Breast epithelium (tissue), 4 donors: ENCODE measurements at places on chromosomes 5 and 9.

GRCh38 chr5:122311497-122311960 lies 508 bp upstream of the SNCAIP start:
- no peak for DNase-seq

- no peak for DNase-seq
These were observed 34.1 kb upstream of the GRIA1 start for GRCh38 chr5:153456354-153456753.

DNA sequence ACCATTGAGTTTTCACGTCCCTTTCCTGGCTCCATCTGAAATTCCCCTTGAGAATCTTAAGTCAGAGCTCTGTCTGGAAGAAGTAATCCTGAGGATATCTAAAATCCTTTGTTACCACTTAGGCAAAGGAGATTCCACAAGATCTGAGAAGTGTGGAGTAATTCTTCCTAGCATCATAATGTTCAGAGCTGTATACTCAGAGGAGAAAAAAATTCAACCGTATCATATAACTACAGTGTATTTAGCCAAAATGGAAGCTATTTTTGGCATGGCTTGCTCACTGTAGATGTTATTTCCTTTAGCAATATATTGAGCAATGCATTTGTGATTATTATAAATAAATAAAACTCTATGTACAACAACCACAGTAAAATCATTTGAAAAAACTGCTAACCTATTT lies 1858.4 kb downstream of the EFNA5 start:
- DNase-seq, result no peak

DNA sequence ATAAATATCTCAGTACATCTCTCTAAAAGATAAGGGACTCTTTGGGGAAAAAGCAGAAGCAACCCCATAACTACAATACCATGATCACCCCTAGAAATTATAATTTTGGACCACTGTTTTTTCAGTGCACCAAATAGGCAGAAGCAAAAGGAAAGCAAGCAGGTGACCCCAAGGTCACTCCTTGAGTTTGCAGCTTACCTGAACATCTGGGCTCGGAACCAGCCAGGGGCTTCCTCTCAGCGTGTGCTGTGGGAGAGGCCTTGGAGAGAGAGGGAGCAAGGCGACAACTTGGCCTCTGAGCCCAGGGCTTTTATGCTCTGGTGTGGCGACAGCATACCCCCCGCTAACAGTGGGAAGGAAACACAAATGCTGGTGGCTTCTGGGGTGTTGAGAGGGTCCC lies 16.8 kb downstream of the BNIP1 start:
- DNase-seq, result no peak

GRCh38 chr9:111282845-111283244 lies 47.2 kb downstream of the OR2K2 start:
- DNase-seq, result no peak

GRCh38 chr5:64509828-64510227 lies 4.0 kb downstream of the RGS7BP start:
- DNase-seq, result no peak

- no peak for DNase-seq
These were observed 9.3 kb downstream of the CAST start for GRCh38 chr5:96671441-96671840.

DNA sequence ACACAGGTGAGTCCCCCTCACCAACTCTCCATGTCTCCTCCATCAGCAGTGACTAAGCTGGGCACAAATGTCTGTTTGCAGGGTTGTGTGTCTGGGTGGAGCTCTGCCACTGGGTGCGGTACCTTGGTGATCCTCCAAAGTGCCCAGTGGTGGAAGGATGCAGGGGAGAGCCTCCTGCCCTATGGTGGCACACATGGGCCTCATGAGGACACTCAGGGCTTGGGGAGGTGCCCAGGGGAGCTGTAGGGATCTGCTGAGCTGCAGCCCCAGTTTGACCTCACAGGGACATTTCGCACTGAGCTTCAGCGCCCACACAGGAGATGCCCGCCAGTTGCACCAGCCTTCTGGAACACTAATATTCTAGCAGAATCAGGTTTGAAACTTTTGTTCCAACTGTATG lies 29.5 kb downstream of the S1PR3 start:
- no peak for DNase-seq

DNA sequence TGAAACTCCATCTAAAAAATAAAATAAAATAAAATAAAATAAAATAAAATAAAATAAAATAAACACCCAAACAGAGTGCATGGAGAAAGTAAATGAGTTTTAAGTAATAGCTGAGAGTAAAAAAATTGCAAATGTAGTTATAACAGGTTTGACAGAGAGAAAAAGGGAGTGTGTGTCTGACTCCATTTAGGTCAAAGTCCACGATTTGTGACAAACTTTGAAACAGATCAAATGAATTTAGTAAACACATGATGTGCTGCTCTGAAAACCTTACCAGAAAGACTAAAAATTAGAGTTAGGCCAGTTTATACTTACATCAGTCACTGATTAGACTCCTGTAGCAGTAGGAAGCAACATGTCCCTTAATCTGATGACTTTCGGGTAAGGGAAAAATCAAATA lies 346.6 kb downstream of the PARP8 start:
- DNase-seq, result no peak

DNA sequence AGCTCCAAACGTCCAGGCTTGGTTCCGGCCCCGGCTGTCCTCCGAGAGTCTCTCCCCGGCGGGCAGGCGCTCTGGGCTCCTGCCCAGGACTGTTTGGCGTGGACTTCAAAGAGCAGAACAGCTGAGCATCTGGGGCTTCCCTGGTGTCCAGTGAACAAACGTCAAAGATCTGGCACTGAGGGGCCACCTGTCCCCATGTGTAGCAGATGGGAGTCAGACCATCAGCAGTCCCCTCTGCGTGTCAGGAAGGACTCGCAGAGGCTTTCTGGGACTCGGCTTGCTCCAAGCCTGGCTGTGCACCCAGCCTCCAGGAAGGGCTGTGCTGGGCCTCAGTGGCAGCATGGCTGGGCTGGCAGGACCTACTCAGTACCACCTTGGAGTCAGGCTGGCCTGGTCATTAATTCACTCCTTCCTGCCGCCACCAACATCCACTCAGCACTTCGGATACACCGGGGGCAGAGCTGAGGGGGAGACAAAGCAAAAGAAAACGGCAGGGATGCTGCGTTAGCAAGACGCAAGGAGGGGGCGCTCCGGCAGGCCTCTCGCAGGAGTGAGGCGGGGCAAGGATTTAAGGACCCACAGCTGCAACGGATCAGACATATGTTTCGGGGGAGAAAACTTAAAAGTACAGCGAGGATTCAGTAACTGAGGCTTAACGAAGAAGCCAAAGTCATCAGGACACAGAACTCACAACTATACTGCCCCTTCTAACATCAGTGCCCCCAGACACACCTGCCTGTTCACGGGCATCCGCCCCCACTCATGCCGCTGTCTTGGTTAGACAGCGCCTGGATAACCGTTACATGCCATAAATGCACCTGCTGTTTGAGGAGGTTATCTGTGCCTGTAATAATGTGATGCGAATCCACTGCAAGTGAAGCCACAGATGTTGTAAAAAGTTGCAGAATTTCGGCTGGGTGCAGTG lies 164.5 kb upstream of the PHYKPL start:
- DNase-seq, result no peak

DNA sequence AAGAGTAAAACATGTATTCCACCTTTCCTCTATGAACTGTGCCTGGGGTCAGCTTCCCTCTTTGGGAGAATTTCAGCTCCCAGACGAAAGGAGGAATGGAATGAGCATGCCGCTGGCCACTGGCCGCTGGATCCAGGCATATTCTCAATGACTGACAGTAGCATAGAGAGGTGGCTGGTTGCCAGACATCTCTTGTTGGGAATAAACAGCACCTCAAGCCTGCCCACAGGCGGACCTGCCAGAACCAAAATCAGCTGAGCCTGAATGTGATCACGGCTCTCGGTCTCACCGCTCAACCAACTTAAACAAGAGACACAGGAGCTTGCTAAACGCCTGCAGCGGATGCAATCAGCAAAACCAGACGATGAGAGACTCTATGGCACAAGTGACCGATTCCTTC lies 20.6 kb downstream of the TBC1D9B start:
- no peak for DNase-seq

DNA sequence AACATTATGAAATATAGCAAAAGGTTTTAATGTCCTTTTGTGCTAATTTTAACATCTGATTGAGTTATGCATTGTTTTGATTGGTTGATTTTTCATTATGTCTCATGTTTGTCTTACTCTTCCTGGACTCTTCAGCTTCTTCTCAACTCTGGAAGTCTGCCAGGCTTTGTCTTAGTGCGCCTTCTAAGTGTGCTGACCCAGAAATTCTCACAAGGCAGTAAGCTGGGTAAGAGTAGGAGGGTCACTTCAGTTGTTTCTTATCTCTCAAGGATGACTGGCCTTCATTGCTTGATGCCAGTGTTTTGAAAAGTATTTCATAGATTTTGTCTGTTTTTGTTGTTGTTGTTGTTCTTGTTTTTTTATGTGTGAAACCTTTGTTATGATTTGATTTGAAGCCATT lies 59.2 kb downstream of the RIC1 start:
- no peak for DNase-seq

GRCh38 chr9:121837113-121837961 lies 185.9 kb downstream of the DAB2IP start:
- DNase-seq, result no peak

DNA sequence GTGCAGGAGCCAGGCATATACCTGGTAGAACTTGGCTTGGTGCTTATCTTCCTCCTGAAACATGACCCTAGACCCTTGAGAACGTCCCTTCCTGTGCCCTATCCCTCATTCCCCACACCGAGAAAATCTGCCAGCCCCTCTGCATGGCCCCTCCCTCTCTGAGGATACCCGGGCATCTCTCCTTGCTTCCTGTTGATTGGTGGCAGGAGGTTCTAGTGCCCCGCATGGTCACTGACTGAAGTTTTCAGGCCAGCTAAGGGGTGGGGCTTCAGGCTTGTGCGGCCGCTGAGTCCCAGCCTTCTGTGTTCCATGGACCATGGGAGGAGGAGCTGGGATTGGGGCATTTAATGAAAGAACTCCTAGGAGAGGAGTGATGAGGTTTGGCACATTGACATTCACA lies 22.8 kb downstream of the IGIP start:
- DNase-seq, result no peak

DNA sequence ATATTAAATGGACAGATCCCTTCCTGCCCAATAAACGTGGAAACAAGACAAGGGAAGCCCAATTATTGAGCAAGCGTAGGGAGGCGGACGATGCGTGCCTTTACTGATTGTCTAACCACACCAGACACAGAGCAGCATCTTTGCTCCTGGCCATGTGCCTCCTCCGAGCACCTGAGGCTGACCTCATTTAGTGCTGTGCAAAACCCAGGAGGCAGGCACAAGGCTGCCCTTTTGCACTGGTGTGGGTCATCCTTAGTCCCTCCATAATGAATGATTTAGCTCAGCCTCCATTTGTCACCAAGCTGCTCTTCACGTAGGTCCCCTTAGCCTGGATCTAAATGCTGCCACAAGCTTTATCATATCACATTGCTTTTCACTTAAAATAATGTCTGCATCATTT lies 24.1 kb upstream of the CDH6 start:
- no peak for DNase-seq

GRCh38 chr5:38615042-38615441 lies 58.6 kb upstream of the LIFR start:
- no peak for DNase-seq

GRCh38 chr5:155750571-155750970 lies 576.4 kb upstream of the SGCD start:
- DNase-seq, result no peak

- no peak for DNase-seq
These were observed 26.1 kb downstream of the ZNF510 start for GRCh38 chr9:96751815-96752214.

DNA sequence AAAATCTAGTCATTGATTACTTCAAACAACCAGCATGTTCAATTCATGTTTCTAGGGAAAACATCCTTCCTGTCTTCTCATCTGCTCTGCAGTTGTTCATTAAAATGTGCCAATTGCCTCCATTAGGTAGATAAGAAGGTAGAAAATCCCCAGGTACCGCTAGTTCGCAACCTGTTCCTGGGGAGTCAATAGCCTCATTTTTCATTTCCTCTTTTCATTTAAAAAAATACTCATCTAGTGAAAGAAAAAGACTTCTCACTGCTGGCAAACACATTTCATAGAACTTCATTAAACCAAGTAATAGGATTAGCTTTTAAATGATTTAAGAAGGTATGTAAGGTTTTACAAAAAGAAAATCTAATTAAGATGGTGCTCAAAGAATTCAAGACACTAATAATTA lies 113.3 kb downstream of the MARCHF11 start:
- DNase-seq, result no peak

GRCh38 chr5:6399980-6400910 lies 21.9 kb upstream of the MED10 start:
- DNase-seq, result no peak

DNA sequence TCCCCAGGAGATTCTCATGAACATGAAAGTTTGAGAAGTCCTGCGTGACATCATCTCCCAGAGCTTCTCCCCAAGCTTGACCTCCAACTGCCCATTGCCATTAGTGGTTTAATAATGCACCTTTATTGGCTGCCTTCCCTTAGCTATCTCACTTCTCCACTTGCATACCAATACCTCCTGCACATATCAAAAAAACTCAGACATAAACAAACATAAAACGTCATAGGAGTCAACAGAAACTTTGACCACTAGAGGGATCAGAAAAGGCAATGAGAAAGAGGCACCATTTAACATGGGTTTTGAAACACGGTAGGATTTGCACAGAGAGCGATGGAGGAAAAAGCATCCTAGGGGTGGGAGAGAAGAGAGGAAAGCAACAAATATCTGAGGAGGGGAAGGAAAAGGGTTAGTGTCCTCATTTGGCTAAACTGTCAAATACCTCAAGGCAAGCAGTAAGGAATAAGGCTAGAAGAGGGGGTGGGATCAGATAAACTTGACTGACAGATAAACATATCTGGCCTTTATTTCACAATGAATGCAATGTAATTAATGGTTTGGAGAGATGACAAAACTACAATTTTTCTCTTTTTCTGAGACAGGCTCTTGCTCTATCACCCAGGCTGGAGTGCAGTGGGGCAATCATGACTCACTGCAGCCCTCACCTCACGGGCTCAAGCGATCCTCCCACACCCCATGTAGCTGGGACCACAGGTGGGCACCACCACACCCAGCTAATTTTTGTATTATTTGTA lies 27.0 kb downstream of the GNAQ start:
- DNase-seq, result no peak

DNA sequence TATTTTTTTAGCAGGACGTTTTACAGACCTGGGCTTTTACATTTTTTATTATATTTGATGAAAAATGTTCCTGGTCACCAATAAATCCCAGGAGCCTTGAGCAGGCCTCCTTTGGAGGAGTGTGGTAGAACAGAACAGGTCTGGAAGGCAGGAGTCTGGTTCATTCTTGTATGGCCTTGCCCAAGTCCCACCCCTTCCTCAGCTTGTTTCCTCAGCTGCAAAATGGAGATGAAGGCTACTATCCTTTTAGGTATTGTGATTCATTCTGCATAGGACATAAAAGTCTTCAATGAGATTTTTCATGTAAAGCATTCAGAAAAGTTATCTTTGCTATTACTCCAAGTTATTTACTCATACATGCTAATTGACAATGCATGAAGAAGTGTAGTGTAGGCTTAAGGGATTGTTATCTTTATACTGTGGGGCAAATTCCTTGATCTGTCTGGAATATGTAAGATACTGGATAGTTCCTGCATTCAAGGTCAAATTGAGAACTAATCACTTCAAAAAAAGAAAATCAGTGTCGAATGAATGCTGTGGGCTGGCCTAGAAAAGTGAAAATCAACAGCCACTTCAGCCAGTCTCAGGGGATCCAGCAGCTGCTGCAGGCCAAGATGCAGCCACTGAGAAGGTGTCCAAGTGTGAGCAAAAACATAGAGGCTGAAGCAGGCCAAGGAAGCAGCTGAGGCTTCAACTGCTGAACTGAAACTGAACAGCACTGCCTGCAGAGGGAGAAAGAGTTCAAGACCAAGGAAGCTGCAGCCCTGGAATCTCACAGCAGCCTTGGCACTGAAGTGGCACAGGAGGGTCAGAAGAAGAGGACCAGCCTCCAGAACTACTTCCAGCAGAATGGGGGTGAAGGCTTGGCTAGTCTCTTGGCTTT lies 15.5 kb upstream of the SLC36A3 start:
- no peak for DNase-seq
